Stimulated activated CD8-positive, alpha-beta memory T cell treated with anti-CD3 and anti-CD28 coated beads, Interleukin-4, amount 100 ng/mL, for 1 hour (primary cell): ENCODE measurements at places on chromosomes 6 and 20.

DNA sequence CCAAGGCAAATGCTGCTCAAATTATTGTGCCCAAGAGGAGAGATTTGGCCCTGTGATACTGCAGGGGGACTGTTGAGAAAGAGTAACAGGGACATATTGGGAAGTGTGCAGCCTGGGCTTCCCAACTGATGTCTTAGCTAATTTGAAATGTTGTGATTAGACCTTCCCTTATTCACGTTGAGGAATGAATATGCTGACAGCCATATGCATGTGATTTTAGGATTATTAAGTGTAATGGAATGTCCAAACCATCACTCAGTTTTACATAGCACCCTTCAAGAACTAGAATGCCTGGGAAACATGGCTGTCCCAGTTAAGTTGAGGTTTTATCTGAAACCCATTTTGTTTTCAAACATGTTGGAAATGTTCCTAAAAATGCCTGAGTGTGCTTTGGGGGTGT lies 81.4 kb downstream of the CARMIL1 start:
- no peak for DNase-seq

DNA sequence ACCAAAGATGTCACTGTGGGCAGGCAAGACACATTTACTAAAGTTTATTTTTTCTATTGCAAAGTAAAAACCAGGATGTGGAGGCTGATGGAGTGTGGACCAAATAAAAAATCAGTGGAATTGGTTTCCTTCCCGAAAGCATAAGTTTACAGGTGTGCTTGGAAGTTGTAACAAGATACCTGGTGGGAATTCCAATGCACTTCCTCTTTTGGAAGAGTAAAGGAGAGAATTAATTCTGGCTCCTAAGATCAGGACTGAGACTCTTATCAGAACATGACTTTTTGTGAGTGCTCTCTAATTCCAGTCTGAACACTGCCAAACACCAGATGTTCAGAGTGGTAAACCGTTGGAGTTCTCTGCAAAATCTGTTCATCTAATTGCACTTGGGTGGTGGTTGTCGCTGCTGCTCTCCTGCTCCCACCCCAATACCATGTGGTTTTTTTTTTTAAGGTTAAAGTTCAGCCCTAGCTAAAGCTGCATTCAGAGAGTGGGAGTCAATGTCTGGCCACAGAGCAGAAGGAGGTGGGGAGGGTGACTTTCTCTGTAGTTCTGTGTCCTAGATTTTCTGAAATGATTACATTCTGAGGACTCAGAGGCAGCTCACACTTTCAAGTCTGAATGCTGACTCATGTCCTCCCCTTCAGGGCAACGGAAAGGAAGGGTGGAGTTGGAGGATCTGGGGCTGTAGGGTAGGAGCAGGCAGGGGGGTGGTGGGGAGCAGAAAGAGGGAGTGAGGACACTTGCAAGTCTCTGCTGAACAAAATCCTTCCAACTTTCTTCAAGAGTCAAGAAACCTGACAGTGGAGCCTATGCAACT lies 275.8 kb upstream of the PRDM1 start:
- no peak for DNase-seq

GRCh38 chr6:106609699-106610098 lies 19.6 kb downstream of the RTN4IP1 start:
- DNase-seq: no peak

GRCh38 chr6:15313367-15313766 lies 67.5 kb downstream of the JARID2 start:
- no peak for DNase-seq

GRCh38 chr6:44897316-44897715 lies 430.8 kb upstream of the RUNX2 start:
- DNase-seq: no peak

GRCh38 chr20:63035603-63036185 lies 28.9 kb upstream of the BHLHE23 start:
- DNase-seq: no peak

- no peak for DNase-seq
These were observed 169.3 kb upstream of the ZNF337 start for GRCh38 chr20:25865715-25866656.

DNA sequence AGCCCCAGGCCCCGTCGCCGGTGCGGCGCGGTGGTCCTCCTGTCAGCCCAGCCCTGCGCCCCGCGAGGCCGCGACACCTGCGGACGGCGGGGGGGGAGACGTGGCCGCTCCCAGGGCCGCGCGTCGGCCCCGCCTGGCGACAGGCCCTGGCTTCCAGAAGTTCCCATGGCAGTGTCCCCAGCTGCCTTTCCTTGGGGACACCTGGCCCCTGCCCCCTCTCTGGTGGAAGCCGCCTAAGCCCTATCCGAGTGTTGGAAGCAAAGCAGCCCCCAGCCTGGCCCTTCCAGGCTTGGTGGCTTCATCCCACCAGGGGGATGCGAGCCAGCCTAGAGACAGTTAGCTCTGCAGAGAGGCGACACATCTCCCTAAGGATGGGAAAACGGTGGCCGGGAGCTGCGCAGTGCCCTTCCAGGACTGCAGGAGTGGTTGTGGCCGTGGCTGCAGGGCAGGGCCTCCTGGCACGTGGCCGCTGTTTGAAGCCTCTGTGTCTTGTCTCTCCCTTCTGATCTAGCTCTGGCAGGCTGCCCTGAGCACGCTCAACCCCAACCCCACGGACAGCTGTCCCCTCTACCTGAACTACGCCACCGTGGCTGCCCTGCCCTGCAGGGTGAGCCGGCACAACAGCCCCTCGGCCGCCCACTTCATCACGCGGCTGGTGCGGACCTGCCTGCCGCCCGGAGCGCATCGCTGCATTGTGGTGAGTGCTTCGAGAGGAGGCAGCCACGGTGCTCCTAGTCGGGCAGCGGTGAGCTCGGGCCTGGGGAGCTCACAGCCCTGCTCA lies 816 bp downstream of the NPEPL1 start:
- DNase-seq: no peak

DNA sequence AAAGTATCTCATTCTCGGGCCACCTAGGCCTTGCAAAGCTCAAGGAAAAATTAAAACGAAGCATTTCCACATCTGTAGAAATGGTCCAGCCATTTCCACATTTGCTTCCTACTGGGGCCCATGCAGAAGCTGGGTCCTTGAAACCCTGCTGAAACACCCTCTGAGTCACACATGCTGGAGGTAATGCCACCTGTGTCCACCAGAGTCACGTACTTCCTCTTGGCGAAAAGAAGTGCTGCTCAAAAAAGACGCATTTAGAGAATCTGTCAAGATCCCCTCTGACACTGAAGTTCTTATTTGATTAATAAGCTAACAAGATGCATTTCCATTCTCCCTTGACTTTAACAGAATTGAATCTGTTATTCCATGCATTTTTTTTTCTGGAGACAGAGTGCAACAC lies 423.2 kb downstream of the PREX1 start:
- no peak for DNase-seq

GRCh38 chr6:46736906-46737305 lies 1.7 kb upstream of the PLA2G7 start:
- DNase-seq: no peak

- no peak for DNase-seq
These were observed 354.3 kb downstream of the COL12A1 start for GRCh38 chr6:74851596-74851995.

- DNase-seq: no peak
These were observed 367 bp downstream of the C6orf62 start for GRCh38 chr6:24718449-24719124.

DNA sequence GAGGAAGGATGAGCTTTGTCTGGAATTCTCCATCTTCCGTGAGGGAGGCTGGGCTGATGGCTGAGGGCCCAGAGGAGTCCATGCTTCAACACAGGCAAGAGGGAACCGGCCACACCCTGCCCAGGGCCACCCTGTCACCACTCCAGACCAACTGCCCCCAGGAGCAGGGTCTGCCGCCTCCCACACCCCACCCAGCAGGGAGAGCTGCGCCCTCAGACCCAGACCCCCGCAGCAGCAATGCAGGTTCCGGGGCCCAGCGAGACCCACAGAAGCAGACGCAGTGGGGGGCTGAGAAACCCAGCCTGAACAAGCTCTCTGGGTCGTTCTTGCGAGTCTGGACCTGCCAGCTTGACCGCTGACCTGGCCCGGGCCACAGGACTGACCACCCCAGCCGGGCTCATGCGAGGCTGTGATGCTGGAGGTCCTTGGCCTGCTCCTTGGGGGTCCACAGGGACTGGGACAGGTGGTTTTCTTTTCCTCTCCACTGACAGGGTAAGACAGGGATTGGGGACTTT lies 25.0 kb downstream of the FRMD1 start:
- no peak for DNase-seq

DNA sequence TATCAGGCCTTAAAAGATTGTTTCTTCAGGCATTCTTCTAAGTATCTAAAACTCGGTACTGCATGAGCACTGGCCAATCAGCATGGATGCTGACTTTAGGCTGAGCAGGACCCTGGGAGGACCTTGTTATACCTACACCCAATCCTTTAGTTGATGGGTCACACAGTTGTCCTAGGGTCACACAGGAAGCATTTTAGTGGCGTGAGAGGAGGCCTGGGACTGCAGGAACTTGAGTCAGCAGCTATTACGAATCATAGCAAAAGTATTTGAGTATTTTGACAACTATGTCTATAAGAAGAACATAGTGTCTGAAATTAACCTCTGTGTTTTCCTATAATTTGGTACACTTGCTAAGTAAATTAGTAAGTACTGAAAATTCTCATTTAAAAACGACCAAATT lies 741.4 kb downstream of the HACE1 start:
- DNase-seq: no peak

GRCh38 chr6:74467533-74468215 lies 738.2 kb downstream of the COL12A1 start:
- DNase-seq: no peak

DNA sequence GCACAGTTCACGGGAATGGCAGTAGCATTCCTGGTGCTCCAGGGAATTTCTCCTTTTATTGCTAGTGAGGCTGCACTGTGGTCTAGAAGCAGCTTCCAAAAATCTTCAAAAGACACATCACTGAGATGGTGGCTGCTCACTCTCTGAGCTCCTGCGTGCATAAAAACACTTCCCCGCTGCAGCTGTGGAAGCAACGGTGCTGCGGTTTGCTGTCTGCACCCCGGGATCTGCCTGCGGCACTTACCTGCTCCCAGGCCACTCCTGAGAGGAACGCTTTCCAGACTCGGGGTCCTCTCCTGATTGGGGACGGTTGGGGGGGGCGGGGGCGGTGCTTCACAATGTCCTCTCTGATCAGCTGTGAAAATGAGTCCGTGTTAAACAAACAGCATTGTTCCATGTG lies 77.9 kb downstream of the TMEM242 start:
- DNase-seq: no peak

GRCh38 chr20:43699941-43700565 lies 26.7 kb downstream of the GTSF1L start:
- no peak for DNase-seq

DNA sequence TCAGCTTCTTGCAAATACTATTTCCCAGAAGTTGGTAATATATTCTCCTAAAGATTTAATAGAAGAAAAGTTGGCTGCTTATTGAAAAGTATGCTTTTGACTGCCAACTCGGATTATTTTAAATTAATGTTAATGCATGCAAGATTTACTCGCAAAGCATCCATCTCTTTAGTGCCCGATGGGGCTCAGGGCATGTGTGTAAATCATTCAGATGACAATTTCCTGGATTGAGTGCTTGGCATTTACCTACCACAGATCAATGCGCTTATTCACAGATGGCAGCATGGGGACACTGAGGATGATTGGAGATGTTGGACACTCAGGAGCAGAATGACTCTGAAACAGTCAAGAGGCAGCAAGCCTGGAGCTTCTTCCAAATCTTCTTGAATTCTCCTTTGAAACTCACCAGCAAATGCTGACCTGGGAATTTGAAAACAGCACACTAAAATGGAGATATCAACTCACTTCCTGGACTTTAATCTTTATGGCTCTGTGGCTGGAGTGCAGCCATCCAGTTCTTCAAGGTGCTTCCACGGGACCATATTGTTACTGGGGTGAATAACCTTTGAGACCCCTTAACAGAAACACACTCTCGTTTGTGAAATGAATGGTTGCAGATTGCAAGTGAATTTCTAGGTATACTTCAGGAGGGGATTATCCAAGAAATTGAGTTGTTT lies 34.1 kb upstream of the TIAM2 start:
- no peak for DNase-seq

DNA sequence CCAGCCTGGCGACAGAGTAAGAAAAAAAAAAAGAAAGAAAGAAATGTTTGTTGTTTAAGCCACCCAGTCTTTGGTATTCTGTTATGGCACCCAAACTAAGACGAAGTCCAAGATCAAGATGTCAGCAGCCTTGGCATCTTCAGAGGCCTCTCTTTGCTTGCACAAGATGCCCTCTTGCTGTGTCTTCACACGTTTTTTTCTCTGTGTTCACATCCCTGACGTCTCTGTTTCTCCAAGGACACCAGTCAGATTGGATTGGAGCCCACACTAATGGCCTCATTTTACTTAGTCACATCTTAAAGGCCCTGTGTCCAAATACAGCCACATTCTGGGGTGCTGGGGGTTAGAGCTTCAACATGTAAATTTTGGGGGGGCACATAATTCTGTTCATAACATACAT lies 380.9 kb downstream of the GJA1 start:
- no peak for DNase-seq
